Cerebellar nuclear complex (tissue), 1 donor: ENCODE measurements at places on chromosomes 6 and 20.

DNA sequence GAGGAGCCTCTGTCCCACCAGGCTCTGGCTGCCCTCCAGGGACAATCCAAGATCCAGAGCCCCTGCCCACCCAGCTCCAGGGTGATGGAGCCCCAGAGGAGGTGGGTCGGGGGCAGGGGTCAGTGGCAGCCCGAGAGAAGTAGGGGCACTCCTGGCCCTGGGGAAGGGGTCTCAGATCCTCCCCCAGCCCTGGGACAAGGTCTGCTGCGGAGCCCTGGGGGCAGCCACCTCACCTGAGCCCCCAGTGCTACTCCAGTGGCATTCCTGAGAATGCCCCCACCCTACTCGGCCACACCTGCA, 2.7 kb upstream of the LAMA5 start:
- DNase-seq, result no peak

GRCh38 chr6:527989-528673, 128.8 kb downstream of the HUS1B start:
- DNase-seq, result no peak

- no peak for DNase-seq
Measured at GRCh38 chr6:112690497-112691202, 343.5 kb downstream of the RFPL4B start.

GRCh38 chr6:111239461-111239860, 152.2 kb downstream of the SLC16A10 start:
- DNase-seq, result no peak

DNA sequence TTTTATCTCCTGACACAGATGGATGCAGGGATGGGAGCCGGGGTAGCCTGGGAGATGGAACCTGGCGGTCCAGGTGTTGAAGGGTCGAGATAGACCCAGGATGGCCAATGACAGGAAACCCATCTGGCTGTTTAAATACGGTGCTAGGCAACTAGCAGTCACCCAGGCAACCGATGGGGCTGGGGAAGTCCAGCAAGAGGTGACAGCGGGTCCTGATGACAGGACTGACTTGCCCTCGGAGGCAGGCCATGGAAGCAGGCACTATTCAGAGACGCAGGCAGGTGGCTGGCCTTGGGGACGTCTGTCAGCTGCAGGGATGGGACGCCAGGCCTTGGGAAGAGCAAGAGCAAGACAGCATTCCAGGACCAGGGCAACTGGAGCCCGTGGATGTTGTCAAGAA, 135.4 kb upstream of the RALGAPA2 start:
- no peak for DNase-seq

DNA sequence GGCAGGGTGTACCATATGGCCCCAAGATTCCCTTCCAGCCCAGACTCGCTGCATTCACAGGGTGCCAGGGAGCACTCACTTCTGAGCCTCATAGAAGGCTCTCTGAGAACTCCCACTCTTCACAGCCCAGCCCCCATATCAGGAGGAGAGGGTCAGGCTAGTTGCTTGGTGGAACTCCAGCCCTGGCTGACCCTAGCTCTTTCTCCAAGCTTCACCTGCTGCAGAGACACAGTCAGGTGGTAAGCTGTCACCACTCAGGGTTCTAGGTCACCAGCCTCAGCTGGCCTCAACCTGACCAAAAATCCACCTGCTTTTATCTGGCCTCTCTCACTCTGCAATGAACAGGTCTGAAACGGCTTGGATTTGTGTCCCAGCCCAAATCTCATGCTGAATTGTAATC, 162.7 kb upstream of the MLN start:
- DNase-seq, result no peak

- no peak for DNase-seq
Measured at GRCh38 chr6:136654086-136654485, 103.9 kb upstream of the MAP7 start.

- DNase-seq, result no peak
Measured at GRCh38 chr6:22807818-22808217, 238.5 kb downstream of the HDGFL1 start.

- DNase-seq, result no peak
Measured at GRCh38 chr6:40355532-40355931, 231.6 kb downstream of the LRFN2 start.

- DNase-seq, result no peak
Measured at GRCh38 chr20:21272279-21272678, 30.9 kb upstream of the XRN2 start.

GRCh38 chr6:40733770-40734396, 146.7 kb upstream of the LRFN2 start:
- DNase-seq, result no peak
